GF-D8 (cell line): ENCODE measurements at places on chromosomes 7 and 10.

DNA sequence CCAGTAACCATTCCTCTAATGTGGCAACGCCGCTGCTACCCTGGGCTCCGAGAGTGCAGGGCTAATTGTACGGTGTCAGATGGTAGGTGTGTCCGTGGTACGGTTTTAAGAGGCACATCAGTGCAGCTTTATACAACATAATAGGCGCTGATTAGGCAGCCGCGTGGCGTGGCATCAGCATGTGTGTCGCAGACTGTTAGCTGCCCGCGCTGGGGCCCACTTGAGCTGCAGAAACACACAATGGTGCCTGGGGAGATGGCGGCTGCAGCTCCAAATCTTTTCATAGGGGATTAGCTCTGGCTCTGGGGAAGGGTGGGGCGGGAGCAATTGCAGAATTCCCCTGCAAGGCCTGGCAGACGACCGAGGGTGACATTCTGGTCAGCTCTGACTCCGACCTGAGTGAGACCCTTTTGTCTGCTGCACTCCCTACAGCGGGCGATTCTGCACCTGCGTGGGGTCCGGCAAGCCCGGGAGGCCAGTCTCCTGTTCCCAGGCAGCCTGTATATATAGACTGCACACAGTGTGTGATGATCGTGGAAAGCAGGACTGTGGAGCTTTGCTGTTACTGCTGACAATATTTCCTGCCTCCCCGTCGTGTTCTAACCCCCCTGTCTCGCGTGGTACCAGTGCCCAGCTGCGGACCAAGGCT, 722.7 kb upstream of the CELF2 start:
- no peak for DNase-seq

DNA sequence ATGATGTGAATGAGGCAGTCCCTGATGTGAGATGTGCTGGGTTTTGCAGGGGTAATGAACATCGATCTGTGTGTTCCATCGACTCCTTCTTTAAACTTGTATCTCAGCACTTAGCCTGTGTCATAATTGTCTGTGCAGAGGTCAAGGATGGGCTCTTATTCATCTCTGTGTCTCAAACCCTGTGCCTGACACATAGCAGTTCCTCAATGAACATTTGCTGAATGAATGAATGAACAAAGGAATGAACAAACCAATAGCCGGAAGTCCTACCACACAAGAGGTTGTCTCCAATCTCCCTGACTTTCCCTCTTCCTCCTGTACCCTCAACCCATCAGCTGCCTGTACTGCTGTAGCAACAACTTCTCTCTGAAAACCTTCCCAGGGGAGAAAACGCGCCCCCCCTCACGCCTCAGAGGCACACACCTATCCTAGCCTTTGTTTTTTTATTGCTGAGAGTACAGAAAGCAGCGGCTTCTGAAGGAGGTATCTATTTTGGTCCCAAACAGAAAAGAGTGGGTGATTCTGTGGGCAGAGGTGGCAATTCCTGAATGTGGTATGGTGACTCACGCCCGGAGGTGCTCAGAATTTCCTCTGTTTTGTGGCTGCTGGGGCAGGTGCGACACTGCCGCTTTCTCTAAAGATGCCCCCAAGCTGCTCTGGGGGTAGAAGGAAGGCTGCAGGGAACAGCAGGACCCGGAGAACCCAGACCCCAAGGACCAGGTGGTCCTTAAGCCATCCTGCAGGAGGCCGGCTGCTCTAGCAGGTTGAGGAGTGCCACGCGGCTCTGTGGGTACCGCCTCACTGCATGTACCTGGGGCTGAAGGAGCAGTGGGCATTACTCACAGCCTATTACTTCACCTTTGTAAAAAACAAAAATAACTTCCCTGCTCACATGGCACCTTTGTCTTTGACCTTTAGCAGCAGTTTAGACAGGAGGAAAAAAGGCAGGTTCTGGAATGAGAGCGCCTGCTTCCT, 9.6 kb downstream of the IL2RA start:
- peak; percentile 13 for DNase-seq

DNA sequence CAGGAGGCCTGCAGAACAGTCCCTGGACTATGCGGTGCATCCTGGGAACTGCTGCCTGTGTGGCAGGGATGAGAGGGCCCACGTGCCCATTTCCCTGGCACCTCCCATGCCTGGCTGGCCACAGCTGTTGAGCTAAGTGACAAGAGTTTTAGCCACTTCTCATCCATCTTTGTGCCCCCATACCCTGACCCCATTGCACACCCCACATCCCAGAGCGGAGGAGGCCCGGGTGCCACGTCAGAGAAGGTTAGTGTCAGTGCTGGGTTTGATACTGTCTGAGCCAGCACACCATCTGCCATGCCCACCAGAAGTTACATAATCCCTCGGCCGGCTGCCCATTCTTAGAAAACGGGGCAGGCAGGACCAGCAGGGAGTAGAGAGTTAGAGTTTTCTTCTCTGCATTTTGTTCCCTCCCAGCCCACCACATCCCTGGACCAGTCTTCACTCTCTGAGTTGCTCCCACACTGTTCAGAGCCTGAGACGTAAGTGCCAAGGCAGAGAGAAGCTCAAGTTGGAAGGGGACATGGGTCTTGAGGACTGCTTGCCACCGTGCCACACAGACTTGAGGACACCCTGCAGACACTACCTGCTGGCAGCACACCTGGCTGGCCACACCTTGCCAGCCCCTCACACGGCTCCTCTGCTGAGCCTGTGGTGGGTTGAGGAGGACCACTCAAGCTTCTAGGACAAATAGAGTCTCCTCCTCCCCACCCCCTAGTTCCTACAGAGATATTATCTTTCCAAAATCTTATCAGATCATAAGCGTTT, 13.1 kb downstream of the UNC5B start:
- no peak for DNase-seq

DNA sequence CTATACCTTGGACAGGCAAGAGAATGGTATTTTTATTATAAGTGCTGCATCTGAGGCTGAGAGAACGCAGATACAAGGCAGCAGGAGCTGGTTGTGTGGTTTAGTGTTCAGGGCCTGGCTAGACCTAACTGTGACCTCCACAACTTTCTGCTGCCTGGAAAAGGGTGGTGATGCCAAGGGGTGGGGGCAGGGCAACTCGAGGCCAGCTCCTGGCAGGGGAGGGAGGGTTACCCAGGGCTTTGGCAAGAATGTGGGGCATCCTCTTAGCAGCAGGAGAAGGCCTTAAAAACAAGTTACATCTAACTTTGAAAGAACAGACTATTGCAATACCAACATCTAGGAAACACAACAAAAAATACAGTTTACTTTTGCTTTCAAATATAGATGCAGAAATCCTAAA, 13.0 kb downstream of the MXI1 start:
- no peak for DNase-seq

- no peak for DNase-seq
Observed at GRCh38 chr7:148419856-148420832, 170.4 kb upstream of the C7orf33 start.

DNA sequence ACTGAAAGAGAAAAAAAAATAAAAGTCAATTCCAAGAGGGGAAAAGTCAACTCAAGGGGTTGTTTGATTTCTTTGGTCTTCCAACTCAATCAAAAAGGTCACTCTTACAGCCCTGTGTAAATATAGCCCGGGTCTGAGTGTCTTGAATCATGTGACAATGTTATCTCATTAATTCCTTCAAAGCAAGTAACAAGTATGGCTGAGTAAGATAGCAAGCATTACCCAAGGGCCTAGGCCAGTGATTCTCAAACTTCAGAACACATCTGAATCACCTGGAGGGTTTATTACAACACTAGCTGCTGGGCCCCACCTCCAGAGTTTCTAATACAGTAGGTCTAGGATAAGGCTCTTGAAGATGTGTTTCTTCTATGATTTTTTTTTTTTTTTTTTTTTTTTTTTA, 125.0 kb downstream of the PRLHR start:
- no peak for DNase-seq

GRCh38 chr7:4437916-4438315, 244.2 kb upstream of the FOXK1 start:
- DNase-seq, result no peak

DNA sequence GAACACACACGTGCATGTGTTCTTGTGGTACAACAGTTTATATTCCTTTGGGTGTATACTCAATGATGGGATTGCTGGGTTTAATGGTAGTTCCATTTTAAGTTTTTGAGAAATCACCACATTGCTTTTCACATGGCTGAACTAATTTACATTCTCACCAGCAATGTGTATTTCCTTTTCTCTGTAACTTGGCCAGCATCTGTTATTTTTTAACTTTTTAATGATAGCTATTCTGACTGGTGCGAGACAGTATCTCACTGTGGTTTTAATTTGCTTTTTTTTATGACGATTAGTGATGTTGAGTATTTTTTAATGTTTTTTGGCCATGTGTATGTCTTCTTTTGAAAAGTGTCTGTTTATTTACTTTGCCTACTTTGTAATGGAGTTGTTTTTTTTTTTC, 256.6 kb downstream of the ZWINT start:
- no peak for DNase-seq

DNA sequence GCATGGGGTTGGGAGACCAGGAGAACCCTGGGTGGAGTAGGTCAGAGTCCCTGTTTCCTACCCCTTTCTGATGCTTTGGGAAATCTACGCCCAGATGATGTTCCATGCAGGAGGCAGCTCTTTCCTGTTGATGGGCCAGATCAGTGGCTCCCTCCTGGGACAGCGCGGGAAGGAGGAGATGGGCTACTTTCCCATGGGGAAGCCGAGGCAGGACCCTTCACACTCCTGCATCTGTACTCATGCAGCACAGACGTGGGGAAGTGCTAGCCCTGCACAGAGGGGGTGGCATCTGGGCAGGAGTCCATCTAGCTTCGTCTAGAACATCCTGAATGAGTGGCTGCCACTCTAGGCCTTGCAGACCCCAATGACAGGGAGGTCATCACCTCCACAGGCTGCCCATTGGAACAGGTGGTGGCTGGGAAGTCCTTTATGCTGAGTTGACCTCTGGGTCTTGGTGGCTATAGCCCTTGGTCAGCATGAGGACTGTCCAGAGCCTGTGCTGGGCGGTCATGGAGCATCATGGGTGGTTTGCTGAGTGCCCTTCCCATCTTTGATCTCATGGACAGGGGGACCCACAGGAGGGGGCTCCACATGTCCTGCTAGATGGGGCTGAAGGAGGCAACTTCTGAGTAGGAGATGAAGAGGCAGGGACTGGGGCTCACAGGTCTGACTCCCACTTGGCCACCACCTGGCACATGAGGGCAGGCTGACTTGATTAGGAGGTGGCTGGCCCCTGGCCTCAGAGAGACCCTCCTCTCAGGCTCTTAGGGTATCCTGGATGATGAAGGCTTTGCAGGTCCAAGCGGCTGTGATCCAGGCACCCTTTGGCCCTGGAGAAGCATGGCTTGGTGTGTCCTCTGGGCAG, 24.6 kb downstream of the RAMP3 start:
- DNase-seq, result no peak

- DNase-seq, result no peak
Observed at GRCh38 chr7:77391230-77391629, 24.9 kb downstream of the GSAP start.

GRCh38 chr7:6106140-6106904, 75.1 kb downstream of the ANKRD61 start:
- peak; percentile 58 for DNase-seq

GRCh38 chr7:136637813-136638212, 230.6 kb upstream of the CHRM2 start:
- DNase-seq, result no peak

DNA sequence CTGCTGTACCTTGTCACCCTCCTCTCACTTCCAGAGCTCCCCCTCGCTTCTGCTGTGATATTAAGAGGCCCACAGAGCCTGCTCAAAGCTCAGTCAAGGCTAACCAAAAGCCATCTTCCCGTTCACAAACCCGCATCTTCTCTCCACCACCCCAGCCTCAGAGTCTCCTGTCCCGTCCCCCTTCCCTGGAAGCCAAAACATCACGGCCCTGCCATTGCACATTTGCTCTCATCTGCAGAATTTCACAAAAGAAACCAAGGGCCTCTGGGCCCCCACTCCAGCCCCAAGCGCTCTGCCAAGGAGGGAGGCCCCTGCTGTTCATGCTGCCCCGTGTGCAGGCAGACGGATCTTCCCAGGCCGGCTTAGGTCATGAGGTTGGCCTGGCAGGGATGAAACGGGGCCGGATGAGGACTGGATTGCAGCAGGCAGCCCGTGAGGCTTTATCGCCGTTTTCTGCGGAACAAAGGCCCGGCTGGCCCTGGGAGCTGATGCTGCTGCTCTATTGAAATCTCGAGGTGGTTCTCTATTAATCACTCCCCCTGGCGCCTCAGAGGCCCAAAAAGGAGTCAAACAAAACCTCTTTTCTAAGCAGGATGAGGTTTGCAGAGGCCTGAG, 31.6 kb upstream of the FOXK1 start:
- DNase-seq, result no peak

DNA sequence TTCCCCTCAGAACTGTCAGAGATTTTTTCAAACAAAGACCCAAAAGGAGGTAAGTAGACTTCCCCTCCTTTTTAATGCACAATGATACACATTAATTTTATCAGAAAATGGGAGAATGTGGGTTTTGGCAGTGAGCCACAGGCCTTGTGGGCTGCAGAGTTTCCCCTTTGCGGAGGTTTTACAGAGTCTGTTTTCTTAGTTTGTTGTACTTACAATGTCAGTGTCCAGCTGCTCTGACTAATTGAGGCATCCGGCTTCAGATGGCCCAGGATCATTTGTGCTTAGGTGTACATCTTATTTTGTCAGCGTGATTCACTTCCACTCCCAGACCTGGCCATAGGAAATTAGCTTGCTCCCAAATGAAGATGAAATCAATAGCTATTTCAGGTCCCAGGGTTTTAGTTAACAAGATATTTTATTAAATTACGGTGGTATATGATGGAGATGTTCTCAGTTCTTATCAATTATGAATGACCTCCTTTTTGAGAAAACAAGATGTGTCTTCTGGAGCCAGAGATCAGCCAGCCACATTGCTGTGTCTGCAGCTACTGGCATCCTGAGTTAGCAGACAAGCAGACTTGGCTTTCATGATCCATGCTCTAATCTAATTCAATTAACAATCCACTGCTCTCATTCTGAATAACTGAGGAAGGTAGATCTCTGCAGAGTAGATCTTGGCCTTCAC, 1086.6 kb upstream of the SORCS1 start:
- DNase-seq, result no peak

DNA sequence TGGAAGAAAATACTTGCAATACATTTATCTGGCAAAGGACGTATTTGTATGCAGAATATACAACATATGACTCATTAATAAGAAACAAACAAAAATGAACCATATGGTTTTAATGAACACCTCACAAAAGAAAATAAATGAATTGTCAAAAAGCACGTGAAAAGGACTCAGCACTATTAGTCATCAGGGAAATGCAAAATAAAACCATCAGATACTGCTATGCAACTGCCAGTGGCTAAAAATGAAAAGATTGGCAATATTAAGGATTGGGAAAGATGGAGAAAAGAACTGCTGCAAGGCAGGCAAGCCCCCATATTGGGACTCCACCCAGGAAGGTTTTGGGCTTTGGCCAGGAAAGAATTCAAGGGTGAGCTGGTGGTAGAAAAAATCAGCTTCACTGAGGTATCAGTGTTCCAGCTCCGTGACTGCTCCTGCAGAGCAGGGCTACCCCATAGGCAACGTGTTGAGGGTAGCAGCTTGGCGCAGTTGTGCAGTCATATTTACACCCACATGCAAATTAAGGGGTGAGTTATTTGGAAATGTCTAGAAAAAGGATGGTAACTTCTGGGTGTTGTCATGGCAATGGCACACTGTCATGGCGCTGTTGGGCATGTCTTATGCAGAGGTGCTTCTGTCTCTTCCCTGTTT, 72.7 kb downstream of the CUBN start:
- no peak for DNase-seq

- DNase-seq, result no peak
Observed at GRCh38 chr7:137283153-137283552, 60.4 kb downstream of the PTN start.

GRCh38 chr10:19611775-19612174, 204.5 kb upstream of the PLXDC2 start:
- DNase-seq, result no peak
